ENCODE measurements at places on chromosomes 3 and 15.

DNA sequence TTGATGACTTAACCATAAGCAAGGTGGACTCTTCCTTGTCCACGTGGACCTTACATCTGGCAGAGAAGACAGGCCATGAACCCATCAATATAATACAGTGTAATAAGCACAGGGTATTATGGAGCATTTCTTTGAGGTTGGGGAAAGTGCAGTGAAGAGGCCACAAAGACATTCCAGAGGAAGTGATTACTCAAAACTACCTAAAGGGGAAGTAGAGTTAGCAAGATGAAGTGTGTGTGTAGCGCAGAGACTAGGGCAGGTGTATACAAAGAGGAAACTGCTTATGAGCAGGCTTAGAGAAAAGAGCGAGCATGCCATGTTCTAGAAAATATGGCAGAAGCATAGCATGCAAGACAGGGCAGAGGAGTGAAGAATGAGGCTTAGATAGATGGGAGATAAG is 17.9 kb downstream of the CP start:
- DNase-seq: no peak

- DNase-seq: no peak
Observed at GRCh38 chr3:58386626-58387365, 46.8 kb downstream of the PDHB start.

DNA sequence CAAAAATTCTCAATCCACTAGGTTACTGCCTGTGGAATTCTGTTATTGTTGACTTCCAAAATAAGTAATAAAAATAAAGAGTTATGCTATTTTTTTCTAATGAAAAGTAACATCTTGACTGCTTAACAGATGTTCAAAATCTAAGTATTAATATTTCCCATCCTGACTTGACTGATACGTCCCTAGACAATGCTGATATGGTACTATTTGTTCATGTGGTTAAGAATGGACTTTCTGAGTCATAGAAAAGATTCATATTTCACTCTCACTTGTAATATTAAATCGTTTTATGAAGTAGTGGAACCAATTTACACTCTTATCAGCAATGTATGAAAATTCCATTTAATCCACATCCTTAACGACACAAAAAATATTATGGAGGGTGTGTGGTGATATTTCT is 104.8 kb upstream of the PLSCR5 start:
- DNase-seq: no peak

DNA sequence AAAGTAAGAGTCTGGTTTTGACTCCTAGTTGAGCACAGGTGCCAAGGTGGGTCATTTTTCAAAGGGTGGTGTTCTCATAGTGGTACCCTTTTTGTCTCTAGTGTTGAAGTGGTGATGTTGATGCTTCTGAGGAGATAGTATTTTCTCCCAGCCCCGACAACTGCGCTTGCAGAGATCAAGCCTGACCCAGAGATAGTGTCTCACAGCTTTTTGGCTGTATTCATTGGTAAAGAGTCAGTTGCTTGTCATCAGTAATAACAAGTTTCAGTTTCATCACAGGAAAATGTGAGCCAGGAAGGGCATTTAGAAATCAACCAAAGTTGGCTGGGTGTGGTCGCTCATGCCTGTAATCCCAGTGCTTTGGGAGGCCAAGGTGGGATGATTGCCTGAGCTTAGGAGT is 139.3 kb downstream of the NFKBIZ start:
- DNase-seq: no peak

- DNase-seq: no peak
Observed at GRCh38 chr3:63961891-63962290, 49.7 kb upstream of the SCAANT1 start.

DNA sequence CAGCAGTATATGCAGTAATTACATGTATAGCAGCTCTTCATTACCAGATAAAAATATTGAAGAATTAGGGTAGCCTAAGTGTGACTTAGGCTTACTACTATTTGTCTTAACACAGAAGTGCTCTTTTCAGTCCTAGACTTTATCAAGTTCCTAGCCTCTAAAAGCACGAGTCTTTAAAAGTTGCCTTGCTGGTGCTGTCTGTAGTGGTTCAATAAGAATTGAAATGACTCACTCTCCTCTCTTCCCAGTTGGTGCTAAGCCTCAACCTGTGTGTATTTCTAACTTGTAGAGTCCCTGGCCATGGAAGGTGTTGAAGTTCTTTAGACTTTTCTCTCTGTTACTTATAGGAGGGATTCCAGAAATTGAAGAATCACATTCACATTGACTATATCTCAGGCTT is 395.4 kb upstream of the THRB start:
- DNase-seq: no peak

DNA sequence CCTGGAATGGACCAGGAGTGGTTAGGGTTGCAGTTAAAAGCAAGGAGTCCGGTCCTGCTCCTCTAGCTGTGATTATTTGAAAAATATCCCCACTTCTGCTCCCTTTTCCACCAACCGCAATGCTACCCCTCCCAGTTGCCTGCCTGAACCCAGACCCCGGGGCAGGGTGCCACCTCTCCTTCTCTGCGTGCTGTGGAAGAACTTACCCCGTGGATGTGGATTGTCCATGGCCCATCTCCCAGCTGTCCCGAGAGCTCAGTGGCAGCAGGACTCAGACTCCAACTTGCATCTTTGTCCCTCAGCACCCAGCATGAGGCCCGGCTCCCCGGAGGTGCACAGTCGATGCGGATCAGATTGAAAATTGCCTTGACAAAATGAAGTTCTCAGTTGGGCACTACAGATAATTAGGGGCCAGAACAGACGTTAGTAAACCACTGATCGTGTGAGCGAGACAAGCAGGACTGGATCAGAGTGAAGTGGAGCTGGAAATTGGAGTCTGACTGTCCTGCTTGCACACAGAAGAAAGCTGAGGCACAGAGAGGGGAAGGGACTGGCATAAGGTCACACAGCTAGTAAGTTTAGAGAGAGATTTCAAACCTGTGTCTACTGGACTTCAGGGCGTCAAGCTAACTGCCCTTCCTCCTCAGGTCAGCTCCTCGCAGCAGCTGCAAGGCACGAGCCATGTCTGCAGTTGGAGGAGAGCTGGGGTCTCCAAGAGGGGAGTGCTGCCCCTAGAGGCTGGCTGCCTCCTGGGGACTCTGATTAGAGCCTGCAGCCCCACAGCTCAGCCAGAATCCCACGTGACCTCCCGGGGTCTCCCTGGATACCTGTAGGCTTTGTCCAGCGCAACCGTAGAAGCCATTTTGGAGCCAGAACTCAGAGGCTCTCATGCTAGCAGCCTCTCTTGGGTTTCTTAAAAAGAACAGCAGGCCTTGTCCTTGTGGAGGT is 14.7 kb downstream of the SLC6A1 start:
- DNase-seq: no peak

DNA sequence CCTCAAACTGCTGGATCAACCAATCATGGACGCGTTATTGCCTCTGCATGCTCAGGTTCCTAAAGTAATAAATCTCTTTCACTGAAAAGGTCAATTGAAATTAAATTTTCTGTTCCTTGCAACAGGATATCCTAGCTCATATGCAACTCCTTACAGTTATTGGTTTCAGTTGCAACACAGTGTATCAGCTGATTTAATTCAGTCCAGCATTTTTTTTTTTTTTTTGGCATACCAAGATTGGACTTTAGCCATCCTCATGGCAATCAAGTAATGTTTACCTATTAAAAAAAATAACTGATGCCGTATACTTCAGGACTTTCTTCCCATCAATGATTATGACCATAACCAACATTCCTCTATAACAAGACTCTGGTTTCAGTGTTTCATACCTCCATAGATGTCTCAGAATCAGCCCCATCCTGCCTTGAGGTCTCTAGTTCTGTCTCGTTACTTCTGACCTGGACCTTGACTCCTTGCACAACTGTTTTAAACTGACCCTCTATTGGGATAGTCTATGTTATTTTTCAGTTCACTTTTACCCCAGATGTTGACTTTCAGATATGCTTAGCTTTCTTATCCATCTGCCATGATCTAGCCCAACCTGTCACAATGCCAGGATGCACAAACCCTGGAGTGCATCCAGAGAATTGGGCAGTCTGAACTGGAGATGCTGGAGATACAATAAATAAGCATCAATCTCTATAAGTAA is 265.0 kb upstream of the GADL1 start:
- no peak for DNase-seq

GRCh38 chr3:5520237-5520636 is 332.7 kb downstream of the EDEM1 start:
- DNase-seq: no peak

DNA sequence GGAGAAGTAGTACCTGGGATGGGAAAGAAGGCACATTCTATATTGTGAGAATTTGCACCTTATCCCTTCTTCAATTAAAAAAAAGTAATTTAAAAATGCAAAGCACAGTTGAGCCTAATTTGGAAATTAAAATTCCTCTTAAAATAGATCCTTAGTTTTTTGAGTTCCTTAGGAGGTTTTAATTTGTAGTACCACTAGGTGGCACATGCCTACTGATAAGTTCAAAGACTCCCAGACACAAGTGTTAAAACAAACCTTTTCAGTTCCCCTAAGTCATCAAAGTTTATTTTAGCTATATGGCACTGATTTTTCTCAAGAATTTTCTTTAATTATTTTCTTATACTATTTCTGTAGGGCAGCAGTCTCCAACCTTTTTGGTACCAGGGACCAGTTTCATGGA is 127.6 kb upstream of the AZI2 start:
- DNase-seq: no peak

DNA sequence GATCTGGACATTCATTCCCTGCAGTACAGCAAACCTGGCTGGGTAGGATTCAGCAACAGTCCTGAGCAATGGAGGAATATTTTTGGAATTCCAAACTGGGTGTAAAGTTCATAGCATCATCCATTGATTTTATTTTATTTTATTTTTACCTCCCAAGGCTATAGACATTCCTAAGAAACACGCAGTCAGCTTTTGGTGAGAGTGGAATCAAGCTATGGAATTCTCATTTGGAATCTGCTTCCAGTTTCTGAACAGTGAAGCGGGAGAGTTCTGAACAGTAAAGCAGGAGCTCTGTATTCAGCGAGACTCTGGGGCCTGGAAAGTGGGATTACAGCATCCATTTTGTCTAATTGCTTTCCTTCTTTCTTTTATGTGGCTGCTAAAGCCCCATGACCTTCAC is 1.4 kb upstream of the PDZRN3 start:
- no peak for DNase-seq

- DNase-seq: peak; percentile 41
Observed at GRCh38 chr15:75449585-75450306, 1.7 kb downstream of the SIN3A start.

GRCh38 chr15:84856731-84857417 is 27.6 kb upstream of the SLC28A1 start:
- no peak for DNase-seq

- DNase-seq: no peak
Observed at GRCh38 chr15:71651750-71652186, 158.6 kb upstream of the NR2E3 start.

DNA sequence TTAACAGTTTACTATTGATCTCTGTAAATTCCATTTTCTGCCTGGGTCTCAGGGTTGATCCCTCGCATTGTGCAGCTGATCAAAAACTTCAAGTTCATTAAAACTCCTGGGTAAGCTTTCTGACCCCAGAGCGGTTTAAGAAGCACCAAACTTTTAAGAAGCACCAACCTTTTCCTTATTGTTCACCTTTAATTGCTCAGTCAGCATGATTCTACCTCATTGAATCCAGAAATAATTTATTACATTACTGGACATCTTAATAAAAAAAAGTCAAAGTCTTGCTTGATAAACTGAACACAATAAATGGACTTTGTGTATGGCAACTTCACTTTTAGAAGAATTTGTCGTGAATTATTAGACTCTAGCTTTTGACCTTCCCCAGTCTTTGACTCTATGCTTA is 46.9 kb downstream of the HDGFL3 start:
- DNase-seq: no peak

GRCh38 chr15:73081321-73081958 is 29.2 kb downstream of the NEO1 start:
- DNase-seq: no peak

GRCh38 chr3:78737988-78738387 is 1029.8 kb downstream of the ROBO1 start:
- DNase-seq: no peak

DNA sequence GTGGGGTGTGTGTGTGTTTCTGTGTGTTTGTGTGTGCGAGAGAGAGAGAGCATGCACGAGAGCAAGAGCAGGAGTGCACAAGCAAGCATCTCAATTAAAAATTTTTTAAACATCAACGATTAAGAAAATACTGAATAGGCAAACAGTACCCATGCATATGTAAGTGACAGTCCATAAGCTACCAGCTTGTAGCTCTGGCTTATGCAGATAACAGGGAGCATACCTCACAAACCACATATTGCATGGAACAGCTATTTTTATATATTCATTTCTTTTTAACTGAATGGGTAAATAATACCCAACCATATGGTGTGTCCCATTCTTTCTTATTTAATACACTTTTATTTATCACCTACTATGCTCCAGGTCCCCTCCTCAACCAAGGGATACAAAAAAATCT is 234.5 kb downstream of the KBTBD8 start:
- DNase-seq: no peak

DNA sequence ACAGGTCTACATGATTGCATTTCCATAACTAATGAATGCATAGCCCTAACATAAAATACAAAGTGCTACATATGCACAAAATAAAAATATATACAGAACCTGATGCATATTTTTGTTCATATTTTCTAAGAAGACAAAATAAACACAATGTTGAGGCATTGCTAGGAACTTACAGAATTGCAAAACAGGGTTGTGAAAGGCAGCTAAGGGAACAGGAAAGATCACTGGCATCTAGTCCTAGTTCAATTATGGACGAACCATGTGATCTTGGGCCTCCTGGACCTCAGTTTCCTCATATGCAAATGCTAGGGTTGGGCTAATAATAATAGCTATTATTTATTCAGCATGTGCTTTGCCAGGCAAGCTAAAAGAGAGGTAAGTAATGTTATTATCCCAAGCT is 15.5 kb upstream of the NCEH1 start:
- DNase-seq: no peak

DNA sequence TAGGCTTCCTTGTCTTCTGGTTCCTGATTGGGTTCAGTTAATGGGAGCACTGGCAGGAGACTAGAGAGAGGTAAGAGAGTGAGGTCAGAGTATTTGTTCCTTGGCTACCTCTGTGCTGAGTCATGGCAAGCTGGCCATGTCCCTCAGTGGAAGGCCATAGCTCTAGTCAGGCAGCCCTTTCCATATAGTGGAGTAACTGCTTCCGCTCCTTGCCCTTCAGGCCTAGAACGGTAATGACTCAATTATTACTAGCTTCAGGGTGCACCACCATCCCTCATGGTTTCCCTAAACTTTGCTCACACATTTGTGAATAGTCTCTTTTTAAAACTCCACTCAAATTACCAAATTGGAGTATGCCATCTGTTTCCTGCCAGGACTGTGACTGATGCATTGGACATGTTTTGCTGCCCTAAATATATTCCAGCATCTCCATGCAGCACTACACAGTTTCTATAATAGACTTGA is 10.5 kb upstream of the ANO10 start:
- DNase-seq: no peak

- no peak for DNase-seq
Observed at GRCh38 chr3:191425322-191425734, 35.6 kb upstream of the PYDC2 start.

- no peak for DNase-seq
Observed at GRCh38 chr15:80020731-80021130, 38.7 kb upstream of the ZFAND6 start.

GRCh38 chr3:112646623-112647022 is 5.7 kb upstream of the CCDC80 start:
- no peak for DNase-seq

- DNase-seq: no peak
Observed at GRCh38 chr3:124014366-124014942, 22.5 kb upstream of the ROPN1 start.

GRCh38 chr3:104908761-104909160 is 457.9 kb upstream of the ALCAM start:
- no peak for DNase-seq
